ENCODE measurements at places on chromosomes 12 and 14.

DNA sequence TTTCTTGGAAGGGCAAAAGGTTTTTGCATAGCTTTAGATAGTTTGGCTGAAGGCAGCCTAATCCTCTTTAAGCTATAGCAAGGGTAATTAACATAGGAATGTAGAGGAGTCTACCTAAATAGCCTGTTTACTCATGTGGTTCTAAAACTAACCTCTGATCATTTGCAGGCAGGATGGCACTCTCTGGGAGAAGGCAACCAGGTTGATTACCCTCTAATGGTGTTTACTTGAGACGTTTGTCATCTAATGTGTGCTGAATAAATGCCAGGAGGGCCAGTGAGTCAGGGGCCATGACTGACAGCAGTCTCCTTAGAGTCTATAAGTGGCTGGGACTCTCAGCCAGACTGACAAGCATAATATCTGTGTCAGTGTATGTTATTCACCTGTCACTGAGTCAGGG lies 286.4 kb downstream of the PCNX1 start:
- DNase-seq = no peak

GRCh38 chr12:48454667-48455066 lies 17.7 kb upstream of the ANP32D start:
- DNase-seq = no peak

GRCh38 chr12:116918464-116918863 lies 7.7 kb downstream of the FBXW8 start:
- DNase-seq = no peak

- no peak for DNase-seq
Observed at GRCh38 chr12:117646520-117646919, 285.1 kb upstream of the NOS1 start.

DNA sequence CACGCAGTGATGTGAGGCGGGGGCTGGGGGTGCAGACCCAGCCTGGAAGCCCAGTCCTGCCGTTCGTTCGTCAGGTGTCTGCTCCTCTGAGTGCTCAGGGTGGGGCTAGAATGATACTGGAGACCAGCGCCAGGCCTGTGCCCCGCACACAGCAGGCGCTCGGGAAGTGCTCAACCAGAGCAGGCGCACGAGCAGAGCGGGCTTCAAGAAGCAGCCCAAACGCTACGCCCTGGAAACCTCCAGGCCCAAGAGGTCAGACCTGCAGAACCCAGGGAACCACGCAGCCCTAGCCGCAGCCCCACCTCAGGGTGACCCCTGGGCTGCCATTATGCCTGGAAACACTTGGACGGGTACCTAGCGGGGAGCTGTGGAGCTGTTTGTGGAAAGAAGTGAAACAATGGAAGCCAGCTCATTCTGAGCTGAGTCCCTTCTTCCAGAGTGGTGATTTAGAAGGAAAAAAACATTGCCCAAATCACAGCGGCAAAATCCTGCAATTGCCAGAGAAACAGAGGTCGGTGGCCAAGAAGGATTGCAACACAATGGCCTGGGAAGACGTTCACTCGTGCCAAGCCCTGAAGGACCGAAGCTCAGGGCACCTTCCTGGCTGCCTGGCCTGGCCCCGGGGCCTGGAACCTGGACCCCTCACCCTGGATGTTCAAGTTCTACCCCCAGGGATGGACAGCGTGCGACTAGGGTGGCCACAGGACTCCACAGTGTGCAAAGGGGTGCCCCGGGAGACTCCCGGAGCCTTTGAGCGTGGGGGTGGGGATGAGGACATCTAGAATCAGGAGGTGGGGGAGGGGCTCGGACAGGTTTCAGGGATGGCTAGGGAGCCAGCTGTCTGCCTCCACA lies 40.4 kb upstream of the DIO3 start:
- DNase-seq = no peak

DNA sequence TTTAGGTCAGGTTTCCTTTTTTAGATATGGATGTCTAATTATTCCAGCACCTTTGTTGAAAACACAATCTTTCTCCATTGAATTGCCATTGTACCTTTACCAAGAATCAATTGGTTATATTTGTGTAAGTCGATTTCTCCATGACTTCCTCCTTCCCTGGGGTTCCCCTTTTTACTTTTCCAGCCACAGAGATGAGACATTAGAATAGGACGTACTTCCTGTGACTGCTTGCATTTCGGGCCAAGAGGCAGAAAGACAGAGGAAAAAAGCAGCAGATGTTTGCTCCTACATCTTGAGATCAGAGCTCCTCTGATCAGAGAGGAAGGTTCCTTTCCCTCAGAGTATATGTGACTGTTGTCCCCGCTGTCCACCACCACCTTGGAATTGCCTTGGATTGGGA lies 453.7 kb upstream of the RGS6 start:
- no peak for DNase-seq

GRCh38 chr12:91818227-91819131 lies 327.2 kb downstream of the BTG1 start:
- DNase-seq = no peak

GRCh38 chr14:101167428-101167827 lies 263.9 kb upstream of the RTL1 start:
- no peak for DNase-seq

DNA sequence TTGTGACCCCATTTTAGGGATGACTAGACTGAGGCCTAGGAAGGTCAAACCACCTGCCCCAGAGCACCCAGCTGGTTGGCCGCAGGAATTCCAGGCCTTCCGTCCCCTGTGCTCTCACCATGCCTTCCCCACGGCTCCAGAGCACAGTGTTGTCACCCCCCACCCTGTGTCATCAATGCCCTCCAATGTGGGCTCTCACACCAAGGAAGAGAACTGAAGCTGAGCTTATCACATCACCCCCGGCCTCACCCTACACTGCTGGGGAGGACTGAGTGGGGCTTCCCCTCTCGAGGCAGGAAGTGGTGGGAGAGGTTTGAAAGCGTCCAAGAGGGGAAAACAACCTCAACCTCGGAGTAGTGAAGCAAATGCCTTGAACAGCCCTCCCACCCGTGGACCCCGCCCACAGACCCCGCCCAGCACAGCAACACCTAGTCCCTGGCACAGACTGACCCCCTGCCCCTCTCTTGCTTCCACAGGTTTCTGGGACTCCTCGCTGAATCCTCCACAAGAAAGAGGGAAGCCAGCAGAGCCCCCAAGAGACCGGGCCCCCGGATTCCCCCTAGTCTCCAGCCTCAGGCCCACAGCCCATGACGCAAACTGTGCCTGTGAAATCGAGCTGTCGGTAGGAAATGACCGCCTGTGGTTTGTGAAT lies 97.2 kb downstream of the LGMN start:
- no peak for DNase-seq

- no peak for DNase-seq
Observed at GRCh38 chr12:81329085-81329484, 251.2 kb downstream of the ACSS3 start.

DNA sequence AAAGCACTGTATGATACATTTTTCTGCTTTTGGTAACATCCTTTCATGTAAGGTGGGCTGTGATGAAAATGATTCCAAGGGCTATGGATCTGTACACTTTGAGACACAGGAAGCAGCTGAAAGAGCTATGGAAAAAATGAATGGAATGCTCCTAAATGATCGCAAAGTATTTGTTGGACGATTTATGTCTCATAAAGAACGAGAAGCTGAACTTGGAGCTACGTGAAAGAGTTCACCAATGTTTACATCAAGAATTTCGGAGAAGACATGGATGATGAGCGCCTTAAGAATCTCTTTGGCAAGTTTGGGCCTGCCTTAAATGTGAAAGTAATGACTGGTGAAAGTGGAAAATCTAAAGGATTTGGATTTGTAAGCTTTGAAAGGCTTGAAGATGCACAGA lies 22.1 kb upstream of the SRGAP1 start:
- DNase-seq = no peak

DNA sequence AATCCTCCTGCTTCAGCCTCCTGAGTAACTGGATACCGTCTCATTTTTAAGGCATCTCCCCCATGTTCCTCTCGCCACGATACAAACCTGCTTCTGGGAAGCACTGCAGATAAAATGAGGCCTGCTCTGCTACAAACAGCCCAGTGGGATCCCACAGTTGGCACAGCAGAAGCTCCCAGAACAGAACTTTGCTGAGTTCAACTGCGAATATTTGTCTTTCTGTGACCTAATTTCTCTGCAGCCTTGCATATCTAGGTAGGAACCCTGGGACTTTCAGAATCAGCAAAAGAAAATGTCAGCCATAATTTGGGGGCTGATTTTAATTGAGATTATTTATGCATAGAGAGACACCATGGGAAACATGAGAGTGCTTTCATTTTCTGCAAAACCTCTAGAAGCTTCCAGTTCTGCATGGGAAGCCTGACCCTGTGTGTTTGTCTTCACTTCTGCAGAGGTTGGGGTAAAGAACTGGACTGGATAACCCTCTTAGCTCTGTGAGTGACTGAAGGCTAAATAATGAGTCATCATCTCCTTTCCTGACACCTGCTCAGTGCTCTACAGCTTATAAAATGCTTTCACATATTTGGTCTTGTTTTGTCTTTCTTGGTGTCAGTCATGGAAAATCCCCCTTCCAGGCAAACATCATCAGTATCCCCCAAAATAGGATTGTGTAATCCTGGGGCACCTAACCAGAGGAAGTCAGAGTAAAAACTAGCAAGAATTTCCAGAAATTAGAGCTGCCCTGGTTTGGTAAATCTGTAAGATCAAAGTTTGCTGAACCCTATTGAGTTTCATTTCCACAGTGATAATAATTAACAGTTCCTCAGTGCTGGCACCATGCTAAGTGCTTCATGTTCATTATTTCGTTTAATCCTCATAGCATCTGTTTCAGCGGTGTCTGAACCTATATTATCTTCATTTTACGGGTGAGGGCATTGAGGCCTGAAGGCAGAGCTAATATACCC lies 185.8 kb downstream of the SLC15A4 start:
- DNase-seq = peak; percentile 24

DNA sequence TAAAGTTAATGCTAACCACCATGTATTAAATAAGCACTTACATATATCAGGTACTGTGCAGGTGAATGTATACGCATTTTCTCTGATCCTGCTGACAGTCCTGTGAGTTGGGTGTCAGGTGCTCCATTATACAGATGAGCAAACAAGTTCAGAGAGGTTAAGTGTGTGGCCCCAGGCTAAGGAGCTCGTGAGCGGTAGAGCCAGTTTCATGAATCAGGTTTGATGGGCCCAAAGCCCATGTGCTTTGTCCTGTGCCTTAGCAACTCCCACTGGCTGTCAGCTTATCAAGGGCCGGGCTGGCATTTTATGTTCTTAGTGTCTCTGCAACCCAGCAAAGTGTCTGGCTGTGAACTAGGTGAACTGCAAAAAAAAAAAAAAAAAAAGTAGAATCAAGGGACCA lies 701.2 kb upstream of the TBX3 start:
- DNase-seq = peak; percentile 28

GRCh38 chr12:92810370-92810769 lies 107.6 kb downstream of the PLEKHG7 start:
- DNase-seq = no peak

- DNase-seq = no peak
Observed at GRCh38 chr12:42104784-42105183, 39.9 kb downstream of the GXYLT1 start.

- no peak for DNase-seq
Observed at GRCh38 chr12:4432878-4433744, 12.5 kb downstream of the FGF6 start.

- DNase-seq = no peak
Observed at GRCh38 chr14:39582028-39582654, 149.9 kb upstream of the FBXO33 start.

DNA sequence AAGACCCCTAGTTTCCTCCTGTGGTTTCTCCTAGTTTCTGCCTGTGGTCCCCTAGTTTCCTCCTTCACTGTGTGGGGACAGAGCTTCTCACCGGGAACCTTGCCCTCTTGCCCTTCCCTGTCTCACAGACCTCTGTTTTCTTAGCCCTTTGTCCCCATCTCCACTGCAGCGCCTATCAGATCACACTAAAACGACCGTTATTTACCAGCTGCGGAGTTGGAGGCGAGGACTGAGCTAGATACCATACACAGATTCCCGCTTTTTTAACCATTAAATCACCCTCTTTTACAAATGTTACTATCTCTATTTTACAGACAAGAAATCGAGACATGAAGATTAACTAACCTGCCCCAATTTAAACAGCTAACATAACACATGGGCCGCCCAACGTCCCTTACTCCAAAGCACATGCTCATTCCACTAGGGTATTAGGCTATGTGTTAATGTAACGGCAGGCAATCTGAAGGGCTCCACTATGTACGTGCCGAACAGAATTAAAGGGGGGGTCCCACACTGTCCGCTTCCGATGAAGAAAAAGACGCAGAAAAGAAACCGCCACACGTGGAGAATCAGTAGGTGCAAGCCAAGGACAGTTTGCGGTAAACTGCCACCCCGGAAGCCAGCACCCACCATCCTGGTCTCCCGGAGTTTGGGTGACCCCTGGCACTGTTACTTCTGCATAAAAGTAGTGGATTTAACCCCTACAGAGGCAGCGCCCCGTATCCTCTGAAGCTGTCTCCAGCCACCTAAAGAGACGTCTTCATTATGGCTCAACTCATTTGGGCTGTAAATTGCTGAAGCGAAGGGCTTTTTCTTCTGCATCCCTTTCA lies 1.9 kb upstream of the FKBP4 start:
- no peak for DNase-seq

GRCh38 chr12:57549203-57549908 lies 488 bp upstream of the KIF5A start:
- DNase-seq = no peak

DNA sequence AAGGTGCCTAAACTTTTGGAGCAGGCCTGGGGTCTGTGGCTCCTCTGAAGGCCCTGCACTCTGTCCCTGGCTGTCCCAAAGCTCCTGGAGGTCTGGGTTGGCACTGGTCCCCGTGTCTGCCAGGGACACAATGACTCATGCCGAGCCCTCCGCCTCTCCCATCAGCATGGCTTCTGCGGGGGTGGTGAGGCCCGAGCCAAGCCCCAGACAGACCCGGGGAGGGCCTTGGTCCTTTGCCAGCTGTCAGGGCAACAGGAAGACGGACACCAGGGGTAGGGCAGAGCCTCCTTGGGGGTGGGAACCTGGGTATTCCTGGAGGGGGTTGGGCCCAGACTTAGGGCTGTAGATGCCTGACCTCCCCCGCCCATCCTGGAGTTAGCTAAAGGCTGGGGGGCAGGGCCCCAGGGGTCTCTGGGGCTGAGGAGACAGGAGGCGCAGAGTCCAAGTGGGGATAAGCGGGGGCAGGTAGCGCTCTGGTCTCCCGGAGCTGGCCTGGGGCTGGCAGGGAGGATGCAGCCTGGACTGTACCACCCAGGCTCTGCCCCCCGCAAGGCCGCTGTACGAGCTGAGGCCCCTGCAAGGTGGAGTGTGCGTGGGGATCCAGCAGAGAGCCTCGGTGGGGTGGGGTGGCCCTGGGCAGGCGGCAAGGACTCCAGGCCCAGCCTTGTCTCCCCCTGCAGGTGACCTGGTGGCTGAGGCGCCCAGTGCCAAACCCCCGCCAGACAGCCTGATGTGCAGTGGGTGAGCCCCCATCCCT lies 16.4 kb upstream of the PUS1 start:
- DNase-seq = no peak

- no peak for DNase-seq
Observed at GRCh38 chr12:98360401-98360800, 155.0 kb upstream of the TMPO start.
